HuH-7 (cell line): ENCODE measurements at places on chromosomes 4 and X.

GRCh38 chr4:79823148-79823763 lies 249.8 kb downstream of the ANTXR2 start:
- no peak for DNase-seq

DNA sequence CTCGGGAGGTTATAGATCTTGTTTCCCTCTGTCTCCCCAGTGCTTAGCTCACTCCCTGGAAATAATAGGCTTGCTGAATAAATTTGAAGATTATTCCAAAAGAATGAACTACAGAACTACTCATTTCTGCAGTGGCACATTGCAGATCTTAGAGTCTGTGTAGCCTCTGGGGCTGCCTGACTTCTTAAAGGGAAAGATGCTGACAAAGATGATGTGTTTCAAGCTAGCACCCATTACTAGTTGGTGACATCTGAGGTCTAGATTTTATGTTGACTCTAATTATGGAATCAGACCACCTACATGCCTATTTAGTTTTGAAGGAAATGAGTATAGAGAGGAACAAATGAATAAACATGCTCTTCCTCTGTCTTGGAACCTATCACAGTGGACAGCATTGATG lies 123.7 kb upstream of the KCNIP4 start:
- no peak for DNase-seq

GRCh38 chr4:156870131-156870530 lies 101.5 kb downstream of the PDGFC start:
- DNase-seq, result no peak

DNA sequence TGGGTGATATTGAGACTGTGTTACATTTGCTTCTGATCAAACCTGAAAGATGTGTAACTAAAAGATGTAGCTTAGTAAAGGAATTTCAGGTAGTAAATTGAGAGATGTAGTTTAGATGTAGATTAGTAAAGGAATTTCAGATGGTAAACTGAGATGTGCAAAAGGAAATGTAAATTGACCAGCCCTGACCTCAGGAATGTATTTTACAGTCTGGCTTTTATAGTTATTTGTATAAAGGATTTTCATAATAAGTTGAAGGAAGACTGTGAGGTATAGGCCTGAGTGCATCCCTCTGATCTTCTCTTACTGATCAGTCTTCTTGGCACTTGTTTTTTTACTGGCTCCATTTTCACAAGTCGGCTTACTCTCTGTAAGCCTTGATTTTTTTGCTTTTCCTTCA lies 3.2 kb downstream of the KLHL2 start:
- no peak for DNase-seq

- DNase-seq, result no peak
Observed at GRCh38 chr4:110049951-110050925, 137.6 kb downstream of the EGF start.

DNA sequence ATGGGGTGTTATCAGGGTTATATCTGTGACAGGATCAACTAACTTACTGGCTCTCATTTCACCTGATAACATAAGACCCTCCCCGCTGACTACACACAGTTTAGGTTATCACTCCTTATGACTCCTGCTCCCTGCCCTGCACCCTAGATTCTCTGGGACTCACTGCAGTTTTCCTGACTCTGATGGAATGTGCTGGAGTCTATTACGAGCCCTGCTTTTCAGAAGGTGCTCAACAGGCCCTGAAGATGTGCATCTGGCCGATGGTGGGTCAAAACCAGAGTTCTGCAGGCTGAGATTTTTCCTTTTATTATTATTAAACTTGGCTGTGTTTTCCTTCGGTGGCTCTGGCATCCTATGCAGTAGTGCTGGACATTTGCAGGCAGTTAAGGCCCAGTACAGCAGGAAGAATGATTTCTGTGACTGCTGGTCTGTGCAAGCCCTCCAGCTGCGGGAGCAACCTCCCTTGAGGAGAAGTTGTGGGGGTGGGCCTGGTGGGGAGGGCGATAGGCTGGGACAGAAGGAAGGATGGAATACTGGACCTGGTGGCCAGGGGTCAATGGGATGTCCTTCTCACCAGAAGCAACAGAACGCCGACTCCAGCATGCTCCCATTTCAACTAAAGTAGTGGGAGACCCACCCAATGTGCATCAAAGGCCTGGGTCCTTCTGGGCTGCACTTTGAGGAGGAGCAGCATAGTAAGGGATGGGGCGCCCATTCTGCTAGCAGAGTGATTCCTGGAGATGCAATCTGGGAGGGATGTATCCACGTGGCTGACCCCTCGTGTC lies 11.0 kb downstream of the SOD3 start:
- DNase-seq, result no peak
